ENCODE measurements at places on chromosomes 5 and 9. TPM values are rescaled to one million over a fixed set of nuclear protein-coding genes. Genes with fewer than 3 reads are reported as not detected.

The PAEP gene
- not detected for total RNA-seq

DNA sequence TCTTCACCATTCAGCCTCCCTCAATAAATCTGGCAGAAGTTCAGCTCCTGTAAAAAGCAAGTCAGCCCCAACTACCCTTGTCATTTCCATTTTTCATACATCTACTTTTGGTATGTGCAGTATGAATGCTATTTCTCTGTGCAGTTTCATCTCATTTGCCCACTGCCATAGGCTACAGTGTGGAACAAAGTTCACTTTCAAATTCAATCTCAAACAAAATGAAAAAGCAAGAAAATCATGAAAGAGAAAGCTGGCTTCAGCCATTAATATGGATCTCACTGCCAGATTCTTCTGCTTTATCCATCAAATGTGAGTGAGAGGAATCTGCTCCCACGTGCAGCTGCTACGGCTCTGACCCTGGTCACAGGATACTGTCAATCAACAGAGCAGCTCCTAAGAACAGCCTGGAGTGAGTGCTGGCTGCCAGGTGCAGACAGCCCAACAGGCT lies 494.2 kb downstream of the ZNF608 start:
- DNase-seq: no peak

The BARHL1 gene
- not detected for total RNA-seq

GRCh38 chr9:29775491-29775890 lies 2202.2 kb upstream of the C9orf72 start:
- DNase-seq: no peak

The NUTM2F gene
- not detected for total RNA-seq

DNA sequence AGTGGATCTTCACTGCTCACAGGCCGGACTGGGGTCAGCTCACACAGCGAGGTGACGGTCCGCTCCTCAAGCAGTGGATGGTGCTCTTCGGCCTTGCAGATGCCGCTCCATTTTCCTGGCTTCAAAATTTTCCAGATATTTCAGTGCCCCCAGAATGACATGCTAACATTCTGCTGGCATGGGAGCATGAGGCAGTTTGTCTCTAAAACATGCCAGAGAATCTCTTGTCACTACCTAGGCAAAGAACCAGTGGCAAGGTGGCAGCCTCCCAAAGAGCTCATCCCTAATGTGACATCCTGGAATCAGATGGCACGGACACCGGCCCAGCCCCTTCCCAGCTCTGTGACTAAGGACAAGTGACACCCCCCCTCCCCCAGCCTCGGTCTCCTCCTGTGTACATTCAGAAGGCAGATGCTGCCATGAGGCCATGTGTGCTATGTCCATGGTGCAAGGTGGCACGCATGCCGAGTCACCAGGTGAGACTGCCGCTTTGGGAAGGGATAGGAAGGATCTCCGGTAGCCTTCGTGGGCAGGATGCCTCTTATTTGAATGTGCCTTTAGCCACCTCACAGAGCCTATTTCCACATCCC lies 2.7 kb downstream of the S1PR3 start:
- DNase-seq: no peak

Measured in CD4-positive, CD25-positive, alpha-beta regulatory T cell (primary cell).